ENCODE measurements at places on chromosomes 3 and 15.
A peak's percentile ranks its signal among the peaks of the same experiment; 100 is the strongest.

- no peak for DNase-seq
Observed at GRCh38 chr3:126147932-126148683, 32.3 kb downstream of the ALDH1L1 start.

GRCh38 chr15:59817834-59818233 is 128.7 kb upstream of the BNIP2 start:
- no peak for DNase-seq

DNA sequence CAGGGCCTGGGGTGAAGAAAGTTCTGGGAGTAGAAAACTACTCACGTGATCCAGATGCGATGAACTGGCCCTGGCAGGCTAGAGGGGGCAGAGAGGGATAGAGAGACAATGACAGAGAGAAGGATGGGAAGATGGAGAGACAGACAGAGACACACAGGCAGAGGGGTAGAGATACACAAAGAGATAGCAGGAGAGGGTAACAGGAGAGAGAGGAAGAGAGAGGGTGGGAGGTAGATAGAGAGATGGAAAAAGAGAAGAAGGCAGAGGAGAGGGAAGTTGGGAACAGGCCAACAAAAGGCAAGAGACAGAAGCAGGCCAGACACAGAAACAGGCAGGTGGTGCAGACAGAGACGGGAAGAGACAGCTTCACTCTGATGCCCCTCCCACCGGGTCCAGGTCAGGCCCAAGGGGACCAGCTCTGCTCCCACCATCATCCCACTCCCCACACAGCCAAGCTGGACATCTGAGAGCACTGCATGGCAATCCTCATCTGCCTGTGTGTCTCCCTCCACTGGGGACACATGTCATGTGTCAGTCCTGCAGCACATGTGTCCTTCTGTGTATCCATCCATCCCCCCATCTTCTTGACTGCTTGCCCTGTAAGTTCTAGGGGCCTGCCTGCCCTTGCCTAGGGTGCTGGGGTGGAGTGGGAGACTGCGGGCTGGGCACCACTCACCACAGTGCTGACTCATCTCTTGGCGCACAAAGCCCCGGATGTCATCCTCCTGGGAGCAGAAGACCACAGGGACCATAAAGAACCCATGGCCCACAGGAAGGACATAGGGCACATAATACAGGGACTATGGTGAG is 2.2 kb upstream of the UCN2 start:
- DNase-seq: no peak

DNA sequence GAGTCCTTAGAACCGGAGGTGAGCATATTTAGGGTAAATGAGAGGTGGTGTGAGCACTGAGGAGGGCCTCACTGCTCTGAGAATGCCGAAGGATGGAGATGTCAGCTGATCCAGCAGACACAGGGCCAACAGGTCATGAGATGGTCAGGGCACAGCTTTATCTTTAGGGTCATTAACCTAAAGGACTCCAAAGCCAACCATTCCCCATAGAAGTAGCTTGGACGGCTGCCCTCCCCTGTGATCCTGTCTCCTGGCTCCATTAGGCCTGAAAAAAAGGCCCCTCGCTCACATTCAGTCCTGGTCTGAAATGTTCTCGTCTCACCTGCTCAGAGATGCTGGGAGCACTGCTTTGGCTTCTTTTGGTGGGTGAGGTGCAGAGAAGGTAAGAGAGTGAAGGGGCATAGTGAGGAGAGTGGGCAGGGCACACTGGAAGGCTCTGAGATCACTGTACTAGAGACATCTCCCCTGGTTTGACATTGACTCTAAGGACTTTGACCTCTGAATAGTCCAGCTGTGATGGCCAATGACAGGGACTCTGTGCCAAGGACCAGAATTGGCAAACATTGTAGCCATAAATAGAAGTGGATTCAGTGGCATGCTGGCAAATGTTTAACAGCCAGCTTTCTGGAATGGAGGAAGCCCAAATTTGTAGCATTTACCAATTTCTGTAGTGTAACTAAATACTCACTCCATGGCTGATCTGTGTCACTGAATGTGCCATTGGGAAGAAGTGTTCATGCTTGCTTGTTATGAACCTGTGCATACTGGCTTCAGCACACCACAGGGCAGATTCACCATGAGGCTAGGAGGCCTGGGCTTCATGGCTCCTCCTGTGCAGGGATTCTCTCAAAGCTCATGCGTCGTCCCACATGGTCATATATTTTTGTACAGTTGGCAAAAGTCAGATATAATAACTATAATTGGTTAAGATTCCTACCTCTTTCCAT is 76.2 kb upstream of the MRPS22 start:
- no peak for DNase-seq

GRCh38 chr3:132055872-132056271 is 21.1 kb upstream of the CPNE4 start:
- DNase-seq: no peak

GRCh38 chr3:123071146-123071545 is 4.3 kb downstream of the PDIA5 start:
- peak; percentile 71 for DNase-seq

DNA sequence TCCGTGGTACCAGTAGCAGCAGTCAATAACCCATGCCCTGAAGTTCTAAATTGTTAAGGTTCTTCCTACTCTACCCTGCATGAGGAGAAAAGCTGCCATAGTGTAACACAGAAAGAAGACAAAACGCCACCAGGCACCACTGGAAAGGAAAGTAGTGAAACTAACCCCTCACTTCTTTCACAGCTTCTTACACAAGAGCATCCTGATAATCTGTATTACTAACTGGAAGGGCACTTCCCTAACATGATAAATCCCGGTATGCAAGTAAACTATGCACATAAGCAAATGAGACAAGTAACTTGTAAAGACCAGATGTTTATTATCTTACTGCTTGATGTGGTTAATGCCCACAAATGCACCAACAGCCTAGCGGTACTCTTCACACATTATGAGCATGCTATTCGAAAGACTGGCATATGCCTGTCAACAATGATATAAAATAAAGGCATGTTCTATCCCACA is 141.3 kb downstream of the ADAM10 start:
- DNase-seq: no peak
